Stimulated activated CD8-positive, alpha-beta memory T cell treated with anti-CD3 and anti-CD28 coated beads, Interleukin-4, amount 100 ng/mL, for 4 hours (primary cell): ENCODE measurements at places on chromosomes 3 and 15.
A peak's percentile ranks its signal among the peaks of the same experiment; 100 is the strongest.

DNA sequence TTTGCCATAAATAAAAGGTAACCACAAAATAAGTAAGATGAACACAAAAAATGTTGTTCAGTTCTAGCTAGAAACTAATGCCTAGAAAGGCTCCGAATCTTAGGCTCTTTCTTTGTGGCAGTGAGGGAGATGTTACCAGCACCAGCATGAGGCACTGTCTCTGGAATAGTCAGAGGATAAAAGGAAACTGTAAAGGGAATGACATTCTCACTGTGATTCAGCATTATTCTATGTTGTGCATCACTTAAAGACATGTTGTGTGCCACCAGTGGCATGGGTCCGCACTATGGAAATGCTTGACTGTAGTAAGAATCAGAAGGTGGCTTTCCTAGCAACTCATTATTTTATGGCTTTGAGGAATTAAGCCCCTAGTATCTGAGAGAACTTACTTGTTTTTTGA is 70.8 kb downstream of the SEC22A start:
- no peak for DNase-seq

DNA sequence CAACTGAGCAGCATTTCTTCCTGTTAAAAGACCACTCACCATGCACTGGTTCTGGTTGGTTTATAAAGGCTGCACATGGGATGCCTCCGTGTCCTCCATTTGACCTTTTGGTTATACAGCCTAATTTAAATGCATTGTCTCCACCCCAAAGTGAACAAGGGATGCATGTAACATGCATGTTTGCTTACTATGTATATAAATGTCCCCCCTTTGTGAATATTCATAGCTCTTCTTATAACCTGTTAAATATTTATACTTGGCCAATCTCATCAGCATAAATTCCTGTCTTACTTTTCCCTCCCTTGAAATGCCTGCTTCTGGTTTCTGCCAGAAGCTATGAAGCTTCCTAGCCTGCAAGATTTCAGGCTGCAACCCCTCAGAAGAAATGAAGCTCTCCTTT is 27.4 kb downstream of the TARS3 start:
- no peak for DNase-seq

DNA sequence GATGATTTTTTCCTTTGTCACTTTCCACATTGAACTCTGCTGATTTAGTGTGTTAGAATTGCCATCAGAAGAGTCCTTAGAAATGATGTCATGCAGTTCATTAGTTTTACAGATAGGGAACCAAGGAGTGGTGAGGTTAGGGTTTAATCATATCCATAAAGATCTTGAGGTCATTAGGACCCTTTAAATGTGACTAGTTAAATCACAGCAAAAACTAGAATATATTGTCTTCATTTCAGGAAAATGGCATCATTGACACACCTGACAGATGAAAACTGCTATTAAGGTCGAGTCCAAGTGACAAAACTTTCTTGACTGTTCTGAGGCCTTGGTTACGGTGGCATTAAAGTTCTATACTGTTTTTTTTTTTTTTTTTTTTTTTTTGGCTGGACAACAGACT is 50.5 kb downstream of the MBNL1 start:
- DNase-seq = no peak

GRCh38 chr15:66291816-66292570 is 1.4 kb upstream of the DIS3L start:
- DNase-seq = no peak

DNA sequence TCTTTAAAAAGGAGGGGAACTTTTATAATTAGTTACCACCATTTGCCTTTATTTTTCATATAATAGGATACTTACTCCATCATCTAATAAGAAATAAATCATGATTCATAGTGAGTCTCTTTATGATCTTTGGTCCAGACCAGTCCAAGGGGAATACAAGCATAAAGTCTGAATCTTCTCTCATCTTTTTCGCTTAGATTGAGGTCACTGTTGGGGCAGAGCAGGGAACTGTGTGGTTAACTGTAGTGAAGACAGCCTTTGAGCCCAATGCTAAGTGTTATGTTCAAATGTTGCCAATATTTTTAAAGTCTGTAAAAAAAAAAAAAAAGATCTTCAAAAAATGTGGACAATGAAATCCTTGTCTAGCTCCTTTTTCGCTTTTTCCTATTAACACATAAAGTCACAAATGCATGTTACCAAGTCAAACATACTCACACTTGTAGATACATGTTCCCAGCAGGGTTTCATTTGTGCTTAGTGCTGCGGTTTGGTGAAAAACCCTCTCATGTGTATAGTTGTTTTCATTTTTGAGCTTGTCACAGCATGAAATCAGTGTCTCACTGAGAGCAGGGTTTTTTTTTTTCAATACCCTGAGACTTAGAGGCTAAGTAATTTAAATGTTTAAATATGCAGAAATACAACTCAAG is 72.1 kb downstream of the EPHA3 start:
- no peak for DNase-seq

DNA sequence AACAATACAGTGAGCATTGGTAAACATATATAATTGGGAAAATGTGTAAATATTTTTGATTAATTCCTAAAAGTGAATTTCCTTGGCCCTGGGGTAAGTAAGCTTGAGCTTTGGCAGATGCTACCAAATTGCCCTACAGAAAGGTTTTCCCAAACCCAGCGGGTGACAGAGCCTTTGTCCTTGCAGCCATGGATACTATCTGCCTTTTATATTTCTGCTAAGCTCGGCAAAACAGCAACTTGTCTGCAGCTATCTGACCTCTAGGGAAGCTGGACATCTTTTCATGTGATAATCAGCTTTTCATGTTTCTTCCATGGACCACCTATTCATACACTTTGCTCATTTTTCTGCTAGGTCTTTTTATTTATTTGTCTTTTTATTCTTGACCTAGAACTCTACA is 64.7 kb upstream of the SEC22A start:
- DNase-seq = no peak

DNA sequence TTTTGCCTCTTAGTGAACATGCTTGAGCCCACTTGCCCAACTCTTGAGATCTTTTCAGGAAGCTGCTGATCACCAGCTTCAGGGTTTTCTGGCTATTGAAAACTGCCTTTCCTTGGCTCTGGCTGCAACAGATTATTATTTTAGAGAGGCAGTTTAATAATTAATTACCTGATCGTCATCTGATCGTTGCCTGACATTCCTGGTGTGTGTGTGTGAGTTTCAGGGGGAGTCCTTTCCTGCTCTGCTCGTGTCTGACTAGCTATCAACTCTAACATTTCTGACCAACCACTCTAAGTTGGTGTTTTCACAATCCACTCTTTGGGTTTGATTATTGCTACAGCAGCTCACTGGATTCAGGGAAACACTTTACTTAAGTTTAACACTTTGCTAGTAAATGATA is 84.3 kb upstream of the SPATA16 start:
- DNase-seq = no peak

GRCh38 chr15:42185801-42186200 is 22.3 kb downstream of the VPS39 start:
- no peak for DNase-seq

- DNase-seq = no peak
These were observed 4.6 kb upstream of the DENND4A start for GRCh38 chr15:65796610-65797078.

GRCh38 chr3:127733781-127734180 is 61.0 kb downstream of the ABTB1 start:
- no peak for DNase-seq

- DNase-seq = no peak
These were observed 22.1 kb downstream of the SLC25A26 start for GRCh38 chr3:66242788-66243464.

DNA sequence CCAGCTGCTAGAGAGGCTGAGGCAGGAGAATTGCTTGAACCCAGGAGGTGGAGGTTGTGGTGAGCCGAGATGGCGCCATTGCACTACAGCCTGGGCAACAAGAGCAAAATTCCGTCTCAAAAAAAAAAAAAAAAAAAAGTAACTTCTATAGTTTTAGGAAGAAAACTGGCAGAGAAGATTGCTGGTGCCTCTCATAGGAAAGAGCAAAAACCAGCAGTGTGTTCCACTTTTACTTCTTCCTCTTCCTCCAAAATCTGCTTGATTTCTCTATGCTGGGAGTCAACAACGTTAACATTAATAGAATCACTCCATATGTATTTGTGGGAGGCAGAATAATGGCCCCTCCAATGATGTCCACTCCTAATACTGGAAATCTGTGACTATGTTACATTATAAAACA is 12.5 kb upstream of the NR1D2 start:
- no peak for DNase-seq

- DNase-seq = no peak
These were observed 71.7 kb downstream of the ANKRD28 start for GRCh38 chr3:15726043-15726442.

DNA sequence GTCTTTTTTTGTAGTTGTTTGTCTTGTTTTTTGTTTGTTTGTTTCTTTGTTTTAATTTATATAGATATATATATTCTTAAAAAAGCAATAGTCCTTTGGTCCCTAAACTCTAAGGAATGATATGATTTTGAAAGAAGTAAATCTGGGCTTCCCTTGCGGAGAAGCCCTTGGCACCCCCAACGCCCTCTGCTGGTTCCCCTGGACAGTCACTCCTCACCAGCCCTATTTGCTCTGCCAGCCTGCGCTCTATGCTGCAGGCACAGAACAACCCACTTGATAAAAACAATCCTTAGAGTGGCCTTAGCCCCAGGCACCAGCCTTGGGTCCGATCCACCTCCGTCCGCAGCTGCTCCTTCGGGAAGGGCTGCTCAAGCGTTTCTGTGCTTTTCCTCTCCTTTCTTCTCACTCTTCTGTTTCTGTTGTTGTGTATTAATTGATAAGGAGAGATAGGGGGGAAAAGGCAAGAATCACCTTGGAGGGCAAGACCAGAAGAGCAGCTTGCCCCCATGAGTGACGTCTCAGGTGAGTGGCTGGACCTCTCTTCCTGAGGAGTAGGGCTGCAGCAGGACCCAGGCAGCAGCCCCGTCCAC is 13.7 kb upstream of the PARP6 start:
- DNase-seq = peak; percentile 12

- DNase-seq = no peak
These were observed 1.2 kb downstream of the MYD88 start for GRCh38 chr3:38139652-38140051.

DNA sequence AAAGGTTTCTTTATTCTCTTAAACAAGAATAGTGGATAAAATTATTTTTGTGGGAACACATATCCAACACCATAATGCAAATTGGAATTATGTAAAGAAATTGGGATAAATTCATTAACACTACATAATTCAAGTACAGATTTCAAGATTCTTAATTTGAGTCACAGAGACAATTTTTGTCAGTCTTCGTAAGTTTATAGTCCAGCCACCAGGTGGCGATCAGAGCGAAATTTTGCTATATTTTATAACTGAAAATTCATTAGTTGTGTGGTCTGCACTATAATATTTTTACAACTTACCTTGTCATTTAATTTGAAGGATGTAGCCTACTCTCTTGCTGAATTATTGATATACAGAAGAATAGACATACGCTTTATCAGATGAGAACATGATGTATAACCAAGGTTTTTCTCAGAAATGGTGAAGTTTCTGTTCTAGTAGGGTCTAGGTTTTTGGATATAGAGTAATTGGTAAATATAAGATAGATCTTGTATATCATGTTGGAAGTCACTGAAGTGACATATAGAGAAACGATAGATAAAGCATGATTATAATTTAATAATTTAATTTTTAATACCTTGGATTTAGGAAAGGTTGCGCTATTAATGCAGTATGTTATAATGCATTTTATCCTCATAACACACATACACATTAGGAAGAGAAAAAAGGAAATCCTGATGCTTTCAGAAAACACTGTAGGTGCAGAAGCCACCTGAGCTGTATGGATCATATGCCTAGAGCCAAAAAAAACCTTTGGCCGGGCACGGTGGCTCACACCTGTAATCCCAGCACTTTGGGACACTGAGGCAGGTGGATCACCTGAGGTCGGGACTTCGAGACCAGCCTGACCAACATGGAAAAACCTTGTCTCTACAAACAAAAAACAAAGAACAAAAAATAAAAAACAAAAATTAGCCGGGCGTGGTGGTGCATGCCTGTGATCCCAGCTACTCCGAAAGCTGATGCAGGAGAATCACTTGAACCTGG is 31.7 kb downstream of the PLSCR4 start:
- DNase-seq = no peak

GRCh38 chr3:172550347-172550943 is 27.2 kb upstream of the TNFSF10 start:
- peak; percentile 37 for DNase-seq

GRCh38 chr15:72306211-72306785 is 13.7 kb downstream of the CELF6 start:
- DNase-seq = no peak

- DNase-seq = no peak
These were observed 184.1 kb downstream of the ZIC4 start for GRCh38 chr3:147222291-147222690.

DNA sequence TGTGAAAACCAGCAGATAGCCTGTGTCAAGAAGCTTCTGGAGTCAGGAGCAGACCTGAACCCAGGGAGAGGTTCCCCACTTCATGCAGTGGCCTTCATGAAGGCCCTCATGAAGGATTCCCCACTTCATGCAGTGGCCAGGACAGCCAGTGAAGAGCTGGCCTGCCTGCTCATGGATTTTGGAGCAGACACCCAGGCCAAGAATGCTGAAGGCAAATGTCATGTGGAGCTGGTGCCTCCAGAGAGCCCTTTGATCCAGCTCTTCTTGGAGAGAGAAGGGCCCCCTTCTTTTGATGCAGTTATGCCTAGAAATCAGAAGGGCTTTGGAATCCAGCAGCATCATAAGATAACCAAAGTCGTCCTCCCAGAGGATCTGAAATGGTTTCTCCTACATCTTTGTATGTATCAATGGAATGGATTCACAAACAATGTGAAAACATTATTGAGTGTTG is 103.9 kb upstream of the CHD2 start:
- no peak for DNase-seq

DNA sequence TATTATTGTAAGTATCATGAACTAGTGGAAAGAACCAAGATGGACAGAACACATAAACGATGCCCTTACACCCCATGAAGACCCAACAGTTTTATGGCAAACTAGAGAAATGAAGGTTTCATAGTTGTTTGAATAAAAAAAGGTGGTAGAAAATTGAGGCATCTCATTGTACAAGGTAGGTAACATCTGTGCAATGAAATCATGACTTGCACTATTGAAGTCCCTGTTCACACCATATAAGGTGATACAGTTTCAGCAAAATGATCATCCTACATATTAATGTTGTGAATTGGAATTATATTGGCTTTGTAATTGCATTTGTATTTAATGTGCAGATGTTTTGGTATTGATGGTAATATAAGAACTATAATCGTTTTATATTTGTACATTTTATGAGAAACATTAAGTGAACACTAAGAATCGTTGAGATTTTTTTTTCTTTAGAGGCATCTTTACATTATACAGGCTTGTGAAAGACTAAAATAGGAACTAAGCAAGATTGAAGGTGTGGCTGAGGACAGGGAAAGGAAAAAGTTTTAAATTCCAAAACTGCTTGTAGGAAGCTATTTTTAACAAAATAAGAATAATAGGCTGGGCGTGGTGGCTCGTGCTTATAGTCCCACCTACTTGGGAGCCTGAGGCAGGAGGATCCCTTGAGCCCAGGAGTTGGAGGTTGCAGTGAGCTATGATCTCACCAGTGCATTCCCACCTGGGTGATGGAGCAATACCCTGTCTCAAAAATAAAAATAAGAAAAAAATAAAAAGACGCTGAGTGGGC is 48.5 kb downstream of the CGNL1 start:
- no peak for DNase-seq

- no peak for DNase-seq
These were observed 144.3 kb downstream of the ERC2 start for GRCh38 chr3:56323986-56324420.
